Immature natural killer cell (primary cell): ENCODE measurements at places on chromosomes 4 and X. TPM values are rescaled to one million over a fixed set of nuclear protein-coding genes. Genes with fewer than 3 reads are reported as not detected.

Gene STARD8
- 0.27 TPM for polyA plus RNA-seq

Gene VCX2
- polyA plus RNA-seq = not detected

- DNase-seq = no peak
Observed at GRCh38 chrX:29948653-29949052, 266.7 kb upstream of the MAGEB2 start.

GRCh38 chr4:95956094-95956493 is 116.2 kb downstream of the PDHA2 start:
- DNase-seq = no peak

DNA sequence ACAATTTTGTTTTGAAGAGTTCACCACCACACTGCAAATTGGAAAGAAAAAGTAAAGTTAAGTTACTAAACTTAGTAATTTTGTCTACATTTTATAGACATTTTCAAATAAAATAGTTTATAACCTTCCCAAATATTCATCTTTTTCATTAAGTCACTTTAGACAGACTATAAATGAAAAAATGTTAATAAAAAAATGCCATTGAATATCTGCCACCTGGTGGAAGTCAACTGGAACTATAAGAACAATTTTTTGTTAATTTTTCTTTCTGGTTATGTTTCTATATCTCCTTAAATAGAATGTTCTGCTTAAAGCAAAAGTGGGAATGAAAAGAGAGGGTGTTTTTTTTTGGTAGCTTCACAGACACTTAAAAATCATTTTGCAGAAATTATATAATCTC is 534.4 kb upstream of the PCDH10 start:
- DNase-seq = no peak

GRCh38 chr4:155632310-155632840 is 34.3 kb upstream of the GUCY1A1 start:
- DNase-seq = no peak

DNA sequence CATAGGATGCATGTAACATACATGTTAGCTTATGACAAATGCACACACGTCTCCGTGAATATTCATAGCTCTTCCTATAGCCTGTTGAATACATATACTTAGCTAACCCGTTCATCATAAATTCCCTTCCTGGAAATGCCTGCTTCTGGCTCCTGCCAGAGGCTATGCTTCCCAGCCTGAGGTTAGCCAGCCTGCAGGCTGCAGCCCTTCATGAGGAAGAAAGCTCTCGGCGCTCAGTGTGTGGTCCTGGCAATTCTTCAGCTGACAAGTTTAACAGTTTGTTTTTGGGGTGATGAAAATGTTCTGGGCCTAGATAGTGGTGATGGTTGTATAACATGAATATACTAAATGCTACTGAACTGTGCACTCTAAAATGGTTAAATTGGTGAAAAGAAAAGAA is 48.8 kb upstream of the MAN2B2 start:
- no peak for DNase-seq

GRCh38 chr4:156473151-156473550 is 498.4 kb downstream of the PDGFC start:
- no peak for DNase-seq

- no peak for DNase-seq
Observed at GRCh38 chr4:148332486-148332885, 109.7 kb downstream of the NR3C2 start.
